ENCODE measurements at places on chromosomes 4 and X. TPM values are rescaled to one million over a fixed set of nuclear protein-coding genes. Genes with fewer than 3 reads are reported as not detected.

VMA21 gene
- total RNA-seq, result 106 TPM

GAR1 gene
- 6.6 TPM for total RNA-seq

AREG gene
- 0.36 TPM for total RNA-seq

MFSD8 gene
- total RNA-seq, result 20.3 TPM

PPEF2 gene
- not detected for total RNA-seq

CENPVL1 gene
- not detected for total RNA-seq

NLGN3 gene
- total RNA-seq, result 0.33 TPM

TIGD4 gene
- 1.7 TPM for total RNA-seq

PF4V1 gene
- not detected for total RNA-seq

Data from melanocyte of skin (primary cell).